CD4-positive, alpha-beta T cell treated with Interleukin-4 for 4 hours (primary cell): ENCODE measurements at places on chromosomes 12 and 14.

- DNase-seq, result peak; percentile 24
Measured at GRCh38 chr12:109385339-109386058, 37.8 kb downstream of the MYO1H start.

DNA sequence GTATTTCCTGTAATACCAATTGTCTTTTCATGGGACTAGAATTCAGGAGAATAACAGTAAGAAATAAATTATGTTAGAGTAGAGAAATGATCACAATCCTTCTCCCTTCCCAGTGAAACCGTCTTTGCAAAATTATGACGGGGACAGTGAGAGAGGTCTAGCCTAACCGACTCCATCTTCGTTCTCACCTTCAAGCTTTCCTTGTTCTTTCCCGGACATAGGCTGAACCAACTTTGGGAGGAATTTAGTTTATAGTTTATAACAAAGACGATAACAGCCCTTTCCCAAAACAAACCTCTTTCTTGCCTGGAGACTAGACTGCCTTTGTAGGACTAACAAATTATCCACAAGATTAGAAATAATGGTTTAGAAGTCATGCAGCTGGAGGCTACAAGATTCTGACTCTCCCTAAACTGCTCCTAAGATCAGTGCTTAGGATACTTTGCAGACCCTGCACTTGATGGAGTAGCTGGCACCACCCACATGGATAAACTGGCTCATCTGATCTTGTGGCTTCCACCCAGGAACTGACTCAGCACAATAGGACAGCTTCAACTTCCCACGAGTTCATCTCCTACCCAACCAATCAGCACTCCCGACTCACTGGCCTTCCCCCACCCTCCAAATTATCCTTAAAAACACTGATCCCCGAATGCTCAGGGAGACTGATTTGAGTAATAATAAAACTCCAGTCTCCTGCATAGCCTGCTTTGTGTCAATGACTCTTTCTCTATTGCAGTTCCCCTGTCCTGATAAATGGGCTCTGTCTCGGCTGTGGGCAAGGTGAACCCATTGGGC lies 521.2 kb upstream of the TBX3 start:
- DNase-seq, result no peak

DNA sequence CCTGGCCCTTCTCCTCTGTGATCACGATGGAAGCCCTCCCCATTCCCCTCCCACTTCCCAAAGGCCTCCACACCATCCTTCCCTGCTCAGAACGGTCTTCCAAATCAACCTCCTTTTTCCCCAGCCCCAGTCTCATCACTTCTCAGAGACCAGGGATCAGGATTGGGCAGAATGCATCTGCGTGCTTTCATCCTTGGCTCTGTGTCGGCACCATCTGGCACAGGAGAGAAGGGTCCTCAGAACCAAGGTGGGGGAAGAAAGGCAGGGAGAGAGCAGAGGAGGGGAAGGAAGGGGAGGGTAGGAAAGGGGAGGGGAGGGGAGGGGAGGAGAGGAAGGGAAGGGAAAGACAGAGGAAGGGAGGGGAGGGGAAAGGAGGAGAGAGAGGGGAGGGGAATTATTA lies 52.4 kb upstream of the FICD start:
- no peak for DNase-seq

- DNase-seq, result peak; percentile 59
Measured at GRCh38 chr14:105059035-105059924, 6.0 kb downstream of the GPR132 start.

- DNase-seq, result no peak
Measured at GRCh38 chr12:77949943-77950342, 119.2 kb downstream of the NAV3 start.
